ENCODE measurements at places on chromosomes 5 and 9. TPM values are rescaled to one million over a fixed set of nuclear protein-coding genes. Genes with fewer than 3 reads are reported as not detected.

The LEAP2 gene
- 8.7 TPM for polyA plus RNA-seq

The LCN10 gene
- polyA plus RNA-seq: 1.8 TPM

The TRIM32 gene
- 24.7 TPM for polyA plus RNA-seq

The TMEM232 gene
- polyA plus RNA-seq: 7.3 TPM

The GFI1B gene
- 0.52 TPM for polyA plus RNA-seq

The CSF2 gene
- not detected for polyA plus RNA-seq

The LCN15 gene
- polyA plus RNA-seq: 0.23 TPM

The SLC22A4 gene
- polyA plus RNA-seq: 7.6 TPM

The DPYSL3 gene
- polyA plus RNA-seq: 33.8 TPM

The SLC46A2 gene
- polyA plus RNA-seq: 0.12 TPM

The PLAC8L1 gene
- polyA plus RNA-seq: 2.4 TPM

The CCL27 gene
- 1.1 TPM for polyA plus RNA-seq

The ST6GALNAC4 gene
- 9.8 TPM for polyA plus RNA-seq

The PLGRKT gene
- polyA plus RNA-seq: 33.4 TPM

The PCDHA4 gene
- 1.00 TPM for polyA plus RNA-seq

The DDX4 gene
- 0.12 TPM for polyA plus RNA-seq

The PAEP gene
- polyA plus RNA-seq: 0.42 TPM

The SOHLH1 gene
- not detected for polyA plus RNA-seq

The NPR3 gene
- polyA plus RNA-seq: 34.5 TPM

The PCDHAC1 gene
- 0.13 TPM for polyA plus RNA-seq

The GPR21 gene
- 0.62 TPM for polyA plus RNA-seq

The C1QTNF2 gene
- 0.73 TPM for polyA plus RNA-seq

The CDKN2B gene
- 0.18 TPM for polyA plus RNA-seq

The ZNF354C gene
- 18.4 TPM for polyA plus RNA-seq

Measured in left kidney (tissue), 8 donors.